ENCODE measurements at places on chromosomes 6 and 20. TPM values are rescaled to one million over a fixed set of nuclear protein-coding genes. Genes with fewer than 3 reads are reported as not detected.

DNA sequence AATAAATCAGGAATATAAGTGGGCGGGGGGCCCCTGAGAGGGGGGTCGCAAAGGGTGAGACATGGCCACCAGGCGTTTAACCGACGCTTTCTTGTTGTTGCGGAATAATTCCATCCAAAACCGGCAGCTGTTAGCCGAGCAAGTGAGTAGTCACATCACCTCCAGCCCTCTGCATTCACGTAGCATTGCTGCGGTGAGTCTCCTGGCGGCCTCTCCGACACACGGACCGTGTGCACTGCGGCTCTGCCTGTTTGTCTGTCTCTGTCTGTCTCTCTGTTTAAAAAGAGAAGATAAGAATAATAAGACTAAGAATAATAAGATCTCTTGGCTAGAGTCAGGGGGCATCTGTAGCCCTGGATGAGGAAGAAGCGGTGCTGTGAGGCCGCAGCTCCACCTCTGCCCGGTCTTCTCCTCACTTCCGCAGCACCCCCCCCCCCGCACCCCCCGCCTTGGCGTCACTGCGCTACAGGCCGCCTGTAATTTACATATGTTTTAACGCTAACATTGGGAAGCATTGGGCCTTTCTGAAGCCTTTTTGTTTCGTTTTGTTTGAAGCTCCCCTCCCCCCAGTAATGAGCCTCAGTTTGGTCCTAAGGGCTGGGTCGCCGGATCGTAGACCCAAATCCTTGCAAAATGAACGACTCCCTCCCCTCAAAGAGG, 993 bp downstream of the STX16 start:
- peak overlapping the region; percentile 90 for H3K4me3 ChIP-seq
- peak; percentile 64 for DNase-seq
- peak overlapping the region; percentile 99 for H3K27ac ChIP-seq
- H3K4me1 ChIP-seq = peaks cover 42% of the 10 kb centered on the region

DNA sequence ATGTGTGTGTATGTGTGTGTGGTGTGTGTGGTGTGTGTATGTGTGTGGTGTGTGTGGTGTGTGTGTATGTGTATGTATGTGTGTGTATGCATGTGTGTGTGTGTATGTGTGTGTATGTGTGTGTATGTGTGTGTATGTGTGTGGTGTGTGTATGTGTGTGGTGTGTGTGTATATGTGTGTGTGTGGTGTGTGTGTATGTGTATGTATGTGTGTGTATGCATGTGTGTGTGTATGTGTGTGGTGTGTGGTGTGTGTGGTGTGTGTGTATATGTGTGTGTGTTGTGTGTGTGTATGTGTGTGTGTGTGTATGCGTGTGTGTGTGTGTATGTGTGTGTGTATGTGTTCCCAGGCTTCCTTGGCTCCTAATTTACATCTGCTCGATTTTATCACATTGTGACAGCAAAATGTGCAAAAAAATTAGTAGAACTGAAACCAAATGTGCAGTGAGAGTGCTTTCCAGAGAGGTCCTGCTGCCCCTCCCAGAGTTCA, 234.5 kb downstream of the BMP7 start:
- H3K4me1 ChIP-seq = no peaks in the 10 kb centered on the region
- no peak overlapping the region for H3K27ac ChIP-seq
- H3K27me3 ChIP-seq = peaks cover 34% of the 10 kb centered on the region
- H3K36me3 ChIP-seq = no peaks in the 10 kb centered on the region
- no peak overlapping the region for H3K4me3 ChIP-seq

The SERAC1 gene
- total RNA-seq = 8.6 TPM

The ID4 gene
- not detected for total RNA-seq

The CYP39A1 gene
- total RNA-seq = not detected

DNA sequence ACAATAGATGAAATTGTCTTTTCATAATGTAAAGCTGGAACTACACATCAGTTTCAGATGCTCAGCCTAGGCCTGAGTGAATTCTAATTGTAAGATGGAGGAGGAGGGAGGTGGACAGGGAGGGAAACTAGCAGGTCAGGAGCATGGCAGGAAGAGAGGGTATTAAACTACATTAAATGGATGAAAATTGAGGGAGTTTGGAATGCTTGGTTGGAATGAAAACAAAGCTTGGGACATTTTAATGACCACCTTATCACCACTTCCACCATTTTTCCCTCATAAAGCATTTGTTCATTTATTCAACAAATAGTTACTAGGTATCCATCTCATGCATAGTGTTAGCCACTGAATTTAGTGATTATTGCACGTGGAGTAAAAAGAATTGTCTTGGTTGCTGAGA, 65.0 kb downstream of the KIZ start:
- no peaks in the 10 kb centered on the region for H3K27me3 ChIP-seq
- H3K36me3 ChIP-seq = no peaks in the 10 kb centered on the region
- H3K4me1 ChIP-seq = no peaks in the 10 kb centered on the region
- no peak for DNase-seq

GRCh38 chr20:54431156-54431944, 44.0 kb upstream of the DOK5 start:
- no peaks in the 10 kb centered on the region for H3K27me3 ChIP-seq
- H3K27ac ChIP-seq = no peak overlapping the region
- H3K36me3 ChIP-seq = no peaks in the 10 kb centered on the region
- no peak for DNase-seq
- no peaks in the 10 kb centered on the region for H3K4me1 ChIP-seq

All from activated T-cell treated with anti-CD3 and anti-CD28 coated beads, Interleukin-2, amount 50 U/mL, for 72 hours (primary cell).